ENCODE measurements at places on chromosomes 7 and 10.

DNA sequence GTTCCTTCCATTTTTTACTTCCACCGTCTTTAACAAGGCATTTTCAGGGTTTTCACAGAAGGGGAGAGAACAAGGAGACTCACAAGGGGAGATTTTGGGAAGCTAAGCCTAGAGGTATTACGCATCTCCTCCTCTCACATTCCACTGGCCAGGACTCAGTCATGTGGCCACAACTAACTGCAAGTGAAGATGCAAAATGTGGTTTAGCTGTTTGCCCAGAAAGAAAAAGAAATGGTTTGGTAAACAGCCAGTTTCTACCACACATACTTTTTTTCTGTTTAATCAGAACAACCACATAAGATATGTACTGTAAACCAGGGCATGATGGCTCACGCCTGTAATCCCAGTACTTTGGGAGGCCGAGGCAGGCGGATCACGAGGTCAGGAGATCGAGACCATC lies 21.4 kb upstream of the HELLS start:
- DNase-seq, result no peak

DNA sequence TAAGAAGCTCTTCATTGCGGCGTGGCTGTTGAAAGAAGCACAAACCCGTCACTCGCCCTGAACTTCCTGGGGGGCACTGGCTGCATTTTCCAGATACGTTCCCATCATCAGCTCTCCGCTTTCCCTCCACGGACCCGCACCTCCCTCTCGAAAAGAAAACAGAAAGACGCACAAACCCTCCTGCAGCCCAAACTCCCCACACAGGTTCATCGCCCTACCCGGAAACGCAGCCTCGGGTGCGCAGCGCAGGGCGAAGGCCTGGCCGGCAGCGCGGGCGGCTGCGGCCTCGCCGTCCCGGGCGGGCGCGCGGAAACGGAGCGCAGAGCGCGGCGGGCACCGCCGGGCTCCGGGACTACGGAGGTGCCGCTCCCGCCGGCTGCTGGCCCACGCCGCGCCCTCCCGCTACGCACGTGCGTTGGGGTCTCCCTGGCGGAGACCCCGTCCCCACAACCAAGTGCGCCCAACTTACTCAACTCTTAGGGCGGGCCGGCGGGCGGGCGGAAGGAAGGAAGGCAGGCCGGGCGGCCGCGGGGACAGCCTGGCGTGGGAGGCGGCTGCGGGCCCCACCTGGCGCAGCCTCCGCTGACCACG lies 822 bp downstream of the ZNF800 start:
- peak; percentile 81 for DNase-seq

DNA sequence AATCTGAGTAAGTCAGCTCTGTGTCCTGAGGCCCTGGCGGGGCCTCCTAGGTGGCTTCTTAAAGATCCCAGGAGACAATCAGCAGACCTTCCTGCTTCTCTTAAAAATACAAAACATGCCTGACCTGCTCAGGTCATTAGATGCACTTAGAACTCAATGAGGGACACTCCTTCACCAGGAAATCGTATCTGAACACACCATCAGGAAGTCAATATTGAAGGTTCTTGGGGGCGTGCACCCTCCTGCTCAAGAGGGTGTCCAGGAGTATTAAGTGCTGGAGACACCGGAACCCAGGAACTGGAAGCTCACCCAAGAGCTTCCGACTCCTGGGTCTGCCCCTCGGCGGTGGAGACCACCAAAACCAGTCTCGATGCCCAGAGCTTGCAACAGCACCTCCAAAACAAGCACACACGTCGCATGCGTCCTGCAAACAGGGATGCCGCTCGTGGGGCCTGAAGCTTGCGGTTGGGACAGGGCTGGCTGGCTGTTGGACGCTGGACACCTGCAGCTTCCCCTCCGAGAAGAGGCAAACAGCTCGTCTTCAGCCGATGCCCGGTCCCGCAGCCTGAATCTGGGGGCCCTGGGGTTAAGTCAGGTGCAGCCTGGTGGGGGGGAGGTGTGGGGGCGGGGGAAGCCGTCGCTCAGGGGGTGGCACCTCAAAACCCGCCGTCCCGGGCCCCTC lies 803 bp downstream of the RAPGEF5 start:
- peak; percentile 76 for DNase-seq

DNA sequence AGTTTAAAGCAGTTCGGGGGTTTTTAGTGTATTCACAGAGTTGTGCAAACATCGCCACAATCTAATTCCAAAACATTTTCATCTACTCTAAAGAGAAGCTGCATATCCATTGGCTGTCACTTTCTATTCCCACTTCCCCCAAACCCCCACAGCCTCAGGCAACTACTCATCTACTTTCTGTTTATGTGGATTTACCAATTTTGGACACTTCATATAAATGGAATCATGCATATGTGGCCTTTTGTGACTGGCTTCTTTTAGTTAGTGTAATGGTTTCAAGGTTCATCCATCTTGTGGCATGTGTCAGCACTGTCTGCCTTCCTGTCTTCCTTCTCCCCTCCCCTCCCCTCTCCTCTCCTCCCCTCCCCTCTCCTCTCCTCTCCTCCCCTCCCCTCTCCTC lies 78.5 kb upstream of the FZD1 start:
- no peak for DNase-seq

DNA sequence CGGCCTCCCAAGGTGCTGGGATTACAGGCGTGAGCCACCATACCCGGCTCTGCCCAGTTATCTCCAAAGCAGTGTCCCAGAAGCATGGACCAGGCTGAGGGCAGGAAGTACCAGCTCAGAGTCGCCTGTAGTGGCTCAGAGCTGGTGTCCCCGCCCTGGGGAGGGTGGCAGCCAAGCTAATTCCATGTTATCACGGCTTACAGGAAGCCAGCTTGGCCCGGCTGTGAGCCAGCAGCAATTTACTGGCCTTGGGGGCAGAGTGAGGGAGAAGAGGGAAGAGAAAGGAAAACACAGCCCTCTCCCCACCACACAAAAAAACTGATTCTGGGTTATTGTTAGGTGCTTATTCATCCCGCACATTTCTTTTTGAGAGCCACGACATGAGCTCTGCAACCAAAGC lies 88.1 kb downstream of the HIP1 start:
- DNase-seq, result no peak

- no peak for DNase-seq
Observed at GRCh38 chr7:158663428-158663741, 41.2 kb downstream of the NCAPG2 start.

- no peak for DNase-seq
Observed at GRCh38 chr7:94160719-94161435, 156.7 kb upstream of the BET1 start.

DNA sequence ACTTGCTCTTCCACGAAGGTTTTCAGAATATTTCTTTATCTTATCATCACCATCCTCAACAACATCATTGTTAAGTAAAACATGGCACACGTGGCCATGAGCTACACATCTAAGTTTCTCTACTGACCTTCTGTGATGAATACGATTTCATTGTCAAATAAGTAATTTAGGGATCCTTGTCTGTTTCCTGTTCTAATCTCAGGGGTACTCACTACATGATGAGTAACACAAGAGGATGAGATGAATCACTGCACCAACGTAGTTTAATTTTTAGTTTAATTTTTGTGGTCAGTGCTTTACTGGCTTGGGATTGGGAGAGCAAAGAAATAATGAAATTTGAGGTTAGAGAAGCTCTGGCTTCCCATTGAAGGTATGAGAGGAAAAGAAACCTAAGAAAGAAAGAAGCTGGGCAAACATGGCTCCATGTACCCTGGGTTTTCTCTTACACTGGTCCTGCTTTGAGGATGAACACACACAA lies 461.9 kb upstream of the KLF6 start:
- no peak for DNase-seq

DNA sequence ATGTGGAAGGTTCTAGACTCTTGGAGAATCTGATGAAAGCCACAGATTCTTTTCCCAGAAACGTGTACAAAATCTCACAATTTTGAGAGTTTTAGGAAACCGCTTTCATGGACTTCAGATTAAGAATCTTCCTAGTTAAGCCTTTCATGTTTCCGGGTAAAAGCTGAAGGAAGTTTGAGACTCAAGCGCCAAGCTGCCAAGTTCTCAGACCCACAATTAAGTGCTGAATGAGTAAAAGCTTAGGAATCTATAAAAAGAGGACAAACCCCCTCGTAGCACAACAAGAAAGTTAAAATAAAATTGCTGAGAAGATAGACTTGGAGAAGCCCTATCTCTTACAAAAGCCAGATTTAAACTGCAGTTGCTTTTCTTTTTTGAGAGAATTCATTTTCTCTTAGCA lies 99.6 kb downstream of the ST8SIA6 start:
- DNase-seq, result no peak

- DNase-seq, result no peak
Observed at GRCh38 chr10:34826857-34827766, 12.0 kb upstream of the PARD3 start.

DNA sequence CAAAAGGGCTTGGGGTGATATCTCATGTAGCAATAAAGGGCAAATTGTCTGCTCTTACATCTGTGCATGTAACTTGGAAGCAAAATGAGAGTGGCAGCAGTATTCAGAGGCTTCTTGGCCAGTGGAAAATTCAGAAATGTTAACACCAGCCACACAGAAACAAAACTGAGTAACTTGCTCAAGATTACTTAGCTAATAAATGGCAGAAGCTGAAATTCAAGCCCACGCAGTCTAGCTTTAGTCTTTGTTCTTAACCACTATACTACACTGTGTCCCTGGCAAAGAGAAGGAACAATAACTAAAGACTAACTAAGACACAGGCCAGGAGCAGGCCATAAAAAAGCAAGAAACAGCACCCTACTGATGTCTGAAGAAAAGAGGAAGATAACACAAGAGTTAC lies 185.9 kb upstream of the ASAH2 start:
- DNase-seq, result no peak

GRCh38 chr7:24948739-24949138 lies 31.2 kb downstream of the OSBPL3 start:
- no peak for DNase-seq

- no peak for DNase-seq
Observed at GRCh38 chr7:133940368-133940767, 186.8 kb upstream of the LRGUK start.

DNA sequence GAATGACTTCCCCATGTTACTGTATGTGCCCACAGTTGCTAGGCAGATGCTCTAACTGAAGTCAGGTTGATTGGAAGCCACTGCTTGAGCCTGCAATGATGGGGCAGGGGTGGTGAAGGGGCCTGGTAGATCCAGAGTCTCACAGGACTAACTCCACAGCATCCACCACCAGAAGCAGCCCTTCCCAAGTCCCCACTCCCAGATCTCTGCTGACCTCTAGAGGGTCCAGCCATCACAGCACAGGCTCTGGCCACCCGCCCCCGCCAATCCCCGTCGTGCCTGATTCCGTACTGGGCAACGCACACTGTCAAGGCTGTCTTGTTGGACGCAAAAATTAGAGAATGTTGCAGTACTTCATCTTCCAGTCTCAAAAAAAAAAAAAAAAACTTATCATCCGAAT lies 136.8 kb upstream of the PDE1C start:
- DNase-seq, result no peak

Data from Karpas-422 (cell line).